ENCODE measurements at places on chromosomes 5 and 9. TPM values are rescaled to one million over a fixed set of nuclear protein-coding genes. Genes with fewer than 3 reads are reported as not detected.

The C9 gene
- not detected for total RNA-seq

DNA sequence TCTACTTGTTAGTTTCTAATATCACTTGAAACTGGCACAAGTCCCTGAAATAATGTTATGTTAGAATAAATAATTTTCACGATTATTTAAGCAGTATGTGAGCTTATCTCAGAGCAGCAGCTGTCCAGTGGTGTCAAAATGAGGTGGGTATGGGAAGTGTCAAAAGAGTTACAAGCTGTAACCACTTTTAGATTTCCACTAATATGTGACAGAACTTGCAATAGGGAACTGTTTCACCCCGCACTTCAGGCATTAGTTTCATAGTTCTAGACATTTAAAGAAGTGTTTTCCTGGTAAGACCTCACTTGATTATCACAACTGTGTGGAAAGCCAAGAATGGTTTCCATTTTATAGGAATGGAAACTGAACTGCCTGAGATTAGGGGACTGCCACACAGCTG lies 2.9 kb upstream of the ISCA1 start:
- no peak overlapping the region for H3K27ac ChIP-seq
- DNase-seq, result no peak
- no peak overlapping the region for H3K4me3 ChIP-seq
- H3K4me1 ChIP-seq, result peaks cover 23% of the 10 kb centered on the region
- H3K36me3 ChIP-seq, result peaks cover 6% of the 10 kb centered on the region

The TNFSF8 gene
- 6.3 TPM for total RNA-seq

- peaks cover 9% of the 10 kb centered on the region for H3K36me3 ChIP-seq
- no peak overlapping the region for H3K4me3 ChIP-seq
- no peak for DNase-seq
- H3K27ac ChIP-seq, result no peak overlapping the region
- H3K4me1 ChIP-seq, result no peaks in the 10 kb centered on the region
Measured at GRCh38 chr9:96008502-96009222, 133.2 kb downstream of the ERCC6L2 start.

GRCh38 chr5:2015124-2015848 lies 132.6 kb upstream of the IRX4 start:
- no peak overlapping the region for H3K27ac ChIP-seq
- no peak for DNase-seq
- no peaks in the 10 kb centered on the region for H3K27me3 ChIP-seq
- H3K4me1 ChIP-seq, result no peaks in the 10 kb centered on the region

All from upper lobe of left lung (tissue), 6 donors.